ENCODE measurements at places on chromosomes 6 and 20.

DNA sequence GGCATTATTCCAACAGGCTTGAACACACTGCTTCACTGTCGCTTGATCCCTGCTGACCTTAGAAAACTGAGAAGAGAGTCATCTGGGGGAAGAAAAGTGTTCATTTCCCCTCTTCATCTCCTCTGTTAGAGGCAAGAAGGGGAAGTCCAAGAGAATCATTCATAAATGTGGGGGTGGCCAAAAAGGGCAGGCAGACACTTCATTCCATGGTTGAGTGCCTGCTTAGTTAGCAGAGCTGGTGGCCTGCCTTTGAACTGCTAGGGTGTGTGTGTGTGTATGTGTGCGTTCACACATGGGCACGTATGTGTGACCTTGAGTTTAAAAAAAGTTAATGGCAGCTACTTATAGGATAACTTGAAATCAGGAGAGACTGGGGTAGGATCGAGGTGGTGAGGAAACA, 39.4 kb upstream of the RFPL4B start:
- peak; percentile 43 for DNase-seq

DNA sequence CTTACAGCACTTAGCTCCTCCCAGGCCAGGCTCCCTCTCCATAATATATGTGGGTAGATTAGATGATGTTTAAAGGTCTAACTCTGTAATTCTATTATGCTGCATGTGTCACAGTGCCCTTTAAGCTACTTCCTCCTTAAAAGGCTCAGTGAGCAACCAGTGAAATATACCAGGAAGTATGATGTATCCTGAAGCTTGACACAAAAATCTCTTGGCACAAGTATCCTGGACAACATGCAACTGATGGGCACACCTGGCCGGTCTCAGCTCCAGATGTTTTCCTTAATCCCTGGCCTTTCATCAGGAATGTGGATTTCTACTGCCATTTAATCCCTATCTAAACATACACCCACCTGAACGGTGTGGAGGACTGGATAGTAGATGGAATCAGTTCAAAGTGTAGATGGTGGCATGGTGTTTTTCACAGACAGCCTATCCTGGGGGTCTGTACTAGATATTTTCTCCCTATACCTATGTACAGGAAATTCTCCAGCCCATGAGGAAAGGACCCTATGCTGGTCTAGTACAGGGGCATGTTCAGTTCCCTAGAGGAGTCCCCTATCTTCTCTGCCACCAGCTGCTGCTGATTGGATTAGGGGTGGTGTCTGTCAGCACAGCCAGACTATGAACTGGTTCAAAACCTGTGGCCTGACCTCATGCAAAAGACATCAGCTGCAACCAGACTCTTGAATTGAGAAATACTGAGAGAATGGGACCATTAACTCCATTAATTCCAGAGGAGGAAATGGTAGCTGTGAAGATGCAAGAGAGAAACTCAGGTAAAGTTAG, 59.4 kb upstream of the CITED2 start:
- DNase-seq: peak; percentile 5

GRCh38 chr6:110619275-110619908, 143.0 kb upstream of the SLC22A16 start:
- DNase-seq: no peak

DNA sequence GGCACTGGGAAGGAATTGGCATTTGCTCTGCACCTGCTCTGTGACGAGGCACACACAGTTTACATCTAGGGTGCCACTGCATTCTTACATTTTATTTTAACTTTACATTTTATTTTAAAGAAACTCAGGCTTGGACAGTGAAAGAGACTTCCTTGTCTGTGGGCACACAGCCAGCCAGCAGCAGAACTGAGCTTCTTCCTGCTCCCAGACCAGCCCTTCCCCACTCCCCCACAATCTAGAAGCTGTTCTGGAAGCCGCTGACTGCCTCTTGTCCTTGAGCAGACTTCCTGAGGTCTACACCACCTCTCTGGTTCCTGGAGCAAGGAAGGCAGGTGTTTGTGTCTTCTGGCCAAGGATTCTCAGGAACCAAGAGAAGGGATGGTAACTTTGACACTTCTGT, 27.9 kb upstream of the CD93 start:
- DNase-seq: no peak

GRCh38 chr6:111524735-111525134, 41.7 kb upstream of the REV3L start:
- no peak for DNase-seq

Data from activated CD8-positive, alpha-beta T cell treated with anti-CD3 and anti-CD28 coated beads for 36 hours (primary cell).